ENCODE measurements at places on chromosomes 4 and X.

GRCh38 chrX:30680618-30681017 is 27.4 kb downstream of the GK start:
- no peak for DNase-seq

DNA sequence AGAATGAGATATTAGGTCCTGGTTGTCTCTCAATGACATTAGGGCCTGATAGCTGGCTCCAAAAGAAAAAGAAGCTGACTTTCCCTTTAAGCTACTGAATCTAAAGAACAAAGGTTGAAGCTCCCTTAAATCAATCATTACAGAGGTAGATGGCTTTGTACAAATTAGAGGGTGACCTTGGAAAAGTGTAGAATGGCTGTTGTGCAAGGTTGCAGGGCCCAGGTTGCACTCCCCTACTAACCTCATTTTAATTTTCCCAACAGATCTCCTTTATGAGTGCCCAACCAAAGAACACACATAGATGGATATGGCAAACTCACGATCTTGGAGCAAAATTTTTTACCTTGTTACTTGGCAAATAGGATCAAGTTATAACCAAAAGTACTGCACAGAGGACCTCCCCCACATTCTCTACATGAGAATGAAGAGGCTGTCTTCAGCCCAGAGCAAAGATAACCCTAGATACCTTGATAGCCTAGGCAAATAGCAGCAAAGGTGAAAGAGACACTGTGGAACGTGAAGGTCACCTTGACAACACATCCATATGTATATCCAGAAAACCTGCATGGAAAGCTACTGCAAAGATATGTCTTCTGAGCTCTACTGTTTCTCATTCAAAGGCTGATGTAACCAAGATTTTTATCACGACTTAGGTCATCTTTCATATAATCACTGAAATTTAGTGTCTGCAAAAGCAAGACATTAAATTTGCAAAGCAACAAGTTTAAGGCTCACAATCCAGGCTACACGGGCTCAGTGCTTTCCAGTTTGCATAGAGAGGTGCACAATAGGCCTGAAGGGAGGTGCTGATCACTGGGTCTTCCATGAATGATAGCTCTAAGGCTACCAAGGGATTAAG is 23.0 kb downstream of the KLB start:
- no peak for DNase-seq

DNA sequence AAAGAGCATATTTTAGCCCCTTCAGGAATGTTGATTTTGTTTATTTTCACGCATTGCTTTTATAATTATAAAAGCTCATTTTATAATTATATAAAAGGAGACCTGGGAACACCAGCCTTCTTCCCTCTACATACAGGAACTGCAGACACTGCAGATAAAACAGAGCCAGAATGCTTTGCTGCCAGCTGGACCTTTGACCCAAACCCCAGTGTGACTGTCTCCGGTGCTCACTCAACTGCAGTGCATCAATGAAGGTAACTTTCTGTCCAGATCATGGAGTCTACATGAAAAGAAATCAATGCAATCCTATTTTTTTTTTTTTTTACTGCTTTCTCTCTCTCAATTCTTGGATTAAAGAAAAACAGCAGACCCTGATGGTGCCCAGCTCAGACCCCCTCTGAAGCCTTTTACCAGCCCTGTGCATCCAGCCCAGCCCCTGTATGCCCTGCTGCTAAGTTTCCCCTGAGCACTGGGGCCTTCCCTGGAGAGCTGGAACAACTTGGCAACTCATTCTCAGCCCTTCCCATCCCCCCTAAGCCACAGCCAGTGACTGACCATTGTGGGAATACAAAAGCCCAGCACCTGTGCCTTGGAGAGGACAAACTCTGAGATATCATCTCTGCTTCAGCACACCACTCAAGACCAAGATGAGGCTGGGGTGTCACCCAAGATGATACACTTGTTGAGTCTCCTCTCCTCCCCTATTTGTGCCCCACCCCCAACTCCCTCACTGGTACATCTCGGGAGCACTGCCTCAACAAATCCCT is 182.1 kb downstream of the EVC2 start:
- no peak for DNase-seq

- no peak for DNase-seq
Observed at GRCh38 chr4:153773236-153773690, 13.4 kb upstream of the RNF175 start.

DNA sequence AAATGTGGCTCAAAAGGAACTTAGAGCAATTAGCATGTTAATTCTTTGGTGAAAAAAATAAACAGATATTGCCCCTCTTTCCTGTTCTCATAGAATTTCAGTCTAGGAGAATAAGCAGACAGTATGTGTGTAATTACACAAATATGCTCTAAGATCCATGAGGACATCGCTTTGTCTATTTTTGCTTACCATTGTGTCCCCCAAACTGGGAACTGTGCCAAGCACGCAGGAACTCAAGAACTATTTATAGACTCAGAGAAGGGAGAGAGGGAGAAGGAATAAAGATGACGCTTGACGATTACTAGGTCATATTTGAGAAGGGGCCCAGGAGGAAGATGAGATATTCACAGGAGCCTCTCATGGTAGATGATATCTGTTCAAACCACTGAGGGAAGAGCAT is 692.6 kb downstream of the RAB28 start:
- DNase-seq: no peak

DNA sequence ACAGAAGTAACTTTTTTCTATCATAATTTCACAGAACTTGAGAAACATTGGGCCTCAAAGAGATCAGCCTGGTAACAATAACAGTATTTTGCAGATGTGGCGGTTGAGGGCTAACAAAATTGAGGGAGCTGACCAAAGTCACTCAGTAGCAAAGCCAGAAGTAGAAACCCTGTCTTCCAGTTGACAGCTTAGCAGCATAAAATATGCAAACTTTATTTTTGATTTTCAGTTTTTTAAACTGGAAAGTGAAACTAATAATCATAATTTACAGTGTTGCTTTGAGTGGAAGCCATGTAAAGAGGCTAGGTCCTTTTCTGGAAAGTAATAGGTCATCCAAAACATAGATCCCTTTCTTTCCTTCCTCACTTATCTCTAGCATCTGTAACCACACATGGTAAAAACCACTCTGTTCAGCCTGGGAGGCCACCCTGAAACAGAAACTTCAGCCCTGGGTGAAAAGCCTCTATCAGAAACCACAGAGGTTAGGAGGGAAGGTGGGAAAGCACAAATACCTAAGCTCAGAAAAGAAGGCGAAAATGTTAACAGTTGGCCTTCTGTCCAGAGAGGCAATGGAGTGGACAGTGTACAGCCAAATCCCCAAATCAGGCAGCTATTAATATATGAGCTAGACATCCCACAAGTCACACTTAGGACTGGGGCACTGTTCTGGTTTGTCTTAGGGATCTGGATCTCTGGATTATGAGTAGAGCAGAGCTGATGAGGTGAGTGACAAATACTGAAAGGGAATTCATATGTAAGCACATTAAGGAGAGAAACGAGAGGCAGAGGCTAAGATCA is 61.1 kb upstream of the ARSJ start:
- no peak for DNase-seq

DNA sequence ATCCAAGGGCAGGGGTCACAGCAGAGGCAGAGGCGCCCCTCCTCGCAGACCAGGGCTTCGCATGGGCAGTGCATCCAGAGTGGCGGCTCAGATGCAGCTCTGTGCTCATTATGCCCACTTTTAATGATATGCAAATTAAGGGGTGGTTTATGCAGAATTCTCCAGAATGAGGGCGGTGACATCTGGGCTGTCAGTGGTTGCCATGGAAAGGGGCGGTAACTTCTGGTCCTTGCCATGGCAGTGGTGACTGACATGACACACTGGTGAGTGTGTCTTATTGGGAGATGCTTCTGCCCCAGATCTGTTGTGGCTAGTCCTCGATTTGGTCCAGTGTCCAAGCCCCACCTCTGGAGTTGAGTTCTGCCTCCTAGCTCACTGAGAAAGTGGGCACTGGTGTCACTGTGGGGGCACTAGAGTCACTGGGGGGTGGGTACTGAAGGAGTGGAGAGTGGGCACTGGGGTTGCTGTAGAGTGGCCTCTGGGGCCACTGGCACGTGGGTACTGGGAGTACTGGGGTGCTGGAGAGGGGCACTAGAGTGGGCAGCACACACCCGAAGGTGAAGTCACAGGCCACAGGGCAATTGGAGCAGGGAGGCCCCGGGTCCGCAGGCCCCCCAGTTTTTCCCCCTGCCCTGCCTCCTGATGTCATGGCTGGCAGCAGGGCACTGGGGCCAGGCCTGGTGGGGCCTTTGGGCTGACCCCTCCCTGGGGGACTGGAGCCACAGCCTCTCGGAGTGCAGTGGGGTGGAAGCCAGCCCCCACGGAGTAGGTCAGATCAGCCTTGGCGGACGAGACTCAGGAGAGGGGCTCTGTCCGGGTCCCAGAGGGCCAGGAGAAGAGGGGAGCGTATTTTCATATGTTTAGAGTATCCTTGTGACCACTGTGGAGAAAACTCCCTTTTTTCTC is 98.6 kb upstream of the NKX1-1 start:
- DNase-seq: no peak

GRCh38 chr4:114481856-114482255 is 116.8 kb upstream of the UGT8 start:
- DNase-seq: no peak

DNA sequence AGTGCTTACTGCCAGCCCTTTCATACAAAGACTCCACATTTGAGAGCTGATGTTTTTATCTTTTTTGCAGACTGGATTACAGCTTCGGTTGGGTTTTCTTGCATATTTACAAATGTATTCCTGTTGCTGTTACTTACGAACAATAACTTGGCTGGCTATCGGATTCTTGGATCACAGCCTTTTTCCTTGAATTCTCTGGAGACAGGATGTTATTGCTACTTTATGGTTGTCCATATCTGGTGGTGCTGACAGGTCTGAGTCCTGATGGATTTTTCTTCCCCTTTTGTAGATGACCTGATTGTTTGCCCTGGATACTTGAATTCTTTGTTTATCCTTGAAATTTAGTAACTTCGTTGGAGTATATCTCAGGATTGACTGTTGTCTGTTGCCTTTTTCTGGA is 77.7 kb downstream of the PDK3 start:
- no peak for DNase-seq

GRCh38 chr4:7320206-7320797 is 114.4 kb downstream of the PSAPL1 start:
- no peak for DNase-seq

DNA sequence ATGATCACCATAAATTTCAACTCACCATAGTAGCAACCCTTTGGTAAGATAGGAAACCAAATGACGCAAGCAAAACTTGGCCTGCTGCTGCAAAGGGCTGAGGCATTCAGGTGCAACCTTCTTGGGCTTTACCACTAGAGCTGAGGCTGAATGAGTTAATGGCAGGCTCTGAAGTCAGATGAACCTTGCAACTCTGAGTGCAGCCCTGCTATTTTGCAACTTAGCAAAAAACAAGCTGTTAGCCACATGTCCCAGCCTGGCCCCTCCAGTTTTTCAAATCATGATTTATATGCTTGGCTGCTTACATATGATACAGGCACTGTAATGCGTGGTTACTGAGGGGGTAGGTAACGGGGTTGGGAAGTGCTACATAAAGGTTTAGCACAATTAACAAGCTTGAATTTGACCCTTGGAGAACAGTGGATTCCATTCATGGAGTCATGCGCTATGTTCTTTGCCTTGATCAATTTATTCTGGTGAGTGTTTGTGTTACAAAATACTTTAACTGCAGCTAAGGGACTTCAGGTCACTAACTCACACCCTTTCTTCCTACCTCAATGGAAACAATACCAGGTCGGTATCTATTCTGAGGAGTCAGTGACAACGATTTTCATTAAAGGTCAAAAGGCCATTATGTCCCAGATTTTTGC is 80.5 kb upstream of the PPARGC1A start:
- DNase-seq: no peak

- no peak for DNase-seq
Observed at GRCh38 chr4:185224597-185224996, 15.2 kb downstream of the SNX25 start.

GRCh38 chrX:45322382-45322781 is 121.7 kb upstream of the DIPK2B start:
- DNase-seq: no peak

GRCh38 chr4:27181693-27182092 is 321.1 kb downstream of the STIM2 start:
- DNase-seq: no peak

DNA sequence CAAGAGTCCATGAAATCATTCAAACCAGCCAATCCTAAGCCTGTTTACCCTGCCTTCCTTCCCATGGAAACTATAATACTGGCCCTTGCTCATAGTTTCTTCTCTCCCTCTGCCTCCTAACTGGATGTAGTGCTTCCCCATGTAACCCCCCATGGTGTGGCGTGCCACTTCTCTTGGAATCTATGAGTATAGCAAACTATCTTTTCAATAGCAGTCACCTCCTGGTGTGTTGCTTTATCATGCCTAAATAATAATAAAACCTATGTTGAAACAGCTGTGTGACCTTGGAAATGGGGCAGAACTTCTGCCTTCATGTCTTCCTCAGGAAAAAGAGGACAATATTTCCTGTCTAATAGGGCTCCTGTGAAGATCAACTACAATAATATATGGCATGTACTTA is 234.8 kb upstream of the EDNRA start:
- no peak for DNase-seq

DNA sequence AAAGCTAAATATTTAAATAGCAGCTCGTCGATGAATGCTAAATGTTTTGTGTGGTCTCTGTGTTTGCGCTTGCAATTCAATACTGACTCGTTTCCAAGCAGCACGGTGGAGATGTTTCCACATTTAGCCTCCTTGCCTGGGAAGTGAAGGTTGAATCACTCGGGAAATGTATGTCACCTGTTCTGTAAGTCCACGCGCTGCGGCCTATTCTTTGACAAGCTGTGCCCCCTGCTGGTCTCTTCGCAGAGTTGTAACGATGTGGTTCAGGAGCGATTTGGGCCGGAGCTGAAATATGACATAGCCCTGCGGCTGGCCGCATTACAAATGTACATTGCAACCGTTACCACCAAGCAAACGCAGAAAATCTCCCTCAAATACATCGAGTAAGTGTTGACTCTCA is 89.6 kb upstream of the PRPS2 start:
- DNase-seq: no peak

GRCh38 chrX:44012484-44013096 is 39.4 kb upstream of the NDP start:
- DNase-seq: no peak

DNA sequence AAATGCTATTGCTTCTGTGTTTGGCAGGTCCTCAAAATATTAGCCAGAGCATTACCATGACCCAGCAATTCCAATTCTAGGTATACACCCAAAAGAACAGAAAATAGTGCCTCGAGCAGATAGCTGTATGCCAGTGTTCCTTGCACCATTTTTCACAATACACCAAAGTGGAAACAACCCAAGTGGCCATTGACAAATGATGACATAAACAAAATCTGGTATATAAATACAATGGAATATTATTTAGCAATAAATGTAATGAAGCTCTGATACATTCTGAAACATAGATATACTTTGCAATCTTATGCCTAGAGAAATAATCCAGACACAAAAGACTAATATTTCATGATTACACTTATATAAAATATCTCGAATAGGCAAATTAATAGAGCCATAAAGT is 451.8 kb upstream of the PCDH7 start:
- DNase-seq: no peak

DNA sequence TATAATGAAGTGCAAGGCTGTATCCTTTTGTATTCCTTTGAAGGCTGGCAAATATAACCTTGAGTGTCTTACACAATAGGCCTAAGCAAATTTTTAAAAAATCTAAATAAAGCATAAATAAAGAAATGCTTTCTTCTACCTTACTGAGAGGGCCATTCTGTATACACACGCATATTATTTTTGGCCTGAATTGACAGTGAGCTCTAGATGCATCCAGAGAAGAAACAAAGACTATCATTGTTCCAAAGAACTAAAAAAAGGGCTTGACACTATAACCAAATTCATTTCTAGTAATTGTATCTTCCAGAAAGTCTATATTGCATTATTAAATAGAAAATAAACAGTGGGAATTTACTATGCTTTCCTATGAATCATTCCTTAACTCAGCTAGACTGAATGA is 100.2 kb downstream of the MAGEB17 start:
- no peak for DNase-seq

- no peak for DNase-seq
Observed at GRCh38 chrX:12065251-12065650, 73.0 kb upstream of the FRMPD4 start.
